ENCODE measurements at places on chromosomes 12 and 14. TPM values are rescaled to one million over a fixed set of nuclear protein-coding genes. Genes with fewer than 3 reads are reported as not detected.

TAS2R42 gene
- not detected for total RNA-seq

TMCC3 gene
- 0.92 TPM for total RNA-seq

MFAP5 gene
- total RNA-seq = not detected

LRFN5 gene
- 9.8 TPM for total RNA-seq

GRCh38 chr12:120092551-120093335 is 23.8 kb downstream of the RAB35 start:
- no peak overlapping the region for H3K4me3 ChIP-seq
- H3K4me1 ChIP-seq = peaks cover 5% of the 10 kb centered on the region
- no peak overlapping the region for H3K27ac ChIP-seq

GRCh38 chr14:77812028-77812427 is 12.1 kb downstream of the ADCK1 start:
- H3K27ac ChIP-seq = no peak overlapping the region
- no peak for DNase-seq
- H3K4me1 ChIP-seq = no peaks in the 10 kb centered on the region

All from Panc1 (cell line).